Fibroblast of lung (primary cell): ENCODE measurements at places on chromosomes 16 and 17.

DNA sequence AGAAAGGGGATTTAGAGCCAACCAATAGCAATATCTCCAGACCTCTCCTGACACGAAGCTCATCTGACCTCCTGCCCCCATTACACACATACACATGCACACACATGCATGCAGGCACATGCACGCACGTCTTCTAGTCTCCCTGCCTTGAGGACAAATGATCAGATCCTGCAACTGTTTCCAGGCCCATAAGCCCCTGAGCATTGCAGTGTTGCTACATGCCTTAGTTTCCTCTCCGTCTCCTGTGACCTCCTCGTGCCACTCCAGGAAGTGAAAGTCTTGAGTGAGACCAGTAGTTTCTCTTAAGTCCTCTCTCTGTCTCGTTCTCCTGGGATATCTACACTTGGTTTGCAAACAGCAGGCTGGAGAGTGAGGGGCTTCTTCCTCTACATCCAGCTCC lies 8.2 kb downstream of the CIITA start:
- DNase-seq: no peak

DNA sequence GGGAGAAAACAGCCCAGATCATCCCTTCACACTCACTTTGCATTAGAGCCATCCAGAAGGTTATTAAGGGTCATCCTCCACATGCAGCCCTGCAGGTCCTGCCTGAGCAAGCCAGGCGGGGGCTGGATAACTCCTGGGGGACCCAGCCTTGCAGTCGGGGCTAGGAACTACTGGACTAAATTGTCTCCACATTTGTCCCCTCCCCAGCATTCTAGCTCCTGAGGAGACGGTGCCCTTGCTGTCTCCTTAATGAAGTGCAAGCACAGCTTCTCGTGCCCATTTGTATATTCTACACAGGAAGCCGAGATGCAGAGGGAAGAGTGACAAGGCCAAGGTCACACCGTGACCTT lies 185.2 kb downstream of the C16orf95 start:
- no peak for DNase-seq

GRCh38 chr17:57920916-57921703 lies 34.1 kb downstream of the CUEDC1 start:
- DNase-seq: peak; percentile 60

GRCh38 chr17:81054308-81054707 lies 19.4 kb downstream of the BAIAP2 start:
- DNase-seq: no peak

DNA sequence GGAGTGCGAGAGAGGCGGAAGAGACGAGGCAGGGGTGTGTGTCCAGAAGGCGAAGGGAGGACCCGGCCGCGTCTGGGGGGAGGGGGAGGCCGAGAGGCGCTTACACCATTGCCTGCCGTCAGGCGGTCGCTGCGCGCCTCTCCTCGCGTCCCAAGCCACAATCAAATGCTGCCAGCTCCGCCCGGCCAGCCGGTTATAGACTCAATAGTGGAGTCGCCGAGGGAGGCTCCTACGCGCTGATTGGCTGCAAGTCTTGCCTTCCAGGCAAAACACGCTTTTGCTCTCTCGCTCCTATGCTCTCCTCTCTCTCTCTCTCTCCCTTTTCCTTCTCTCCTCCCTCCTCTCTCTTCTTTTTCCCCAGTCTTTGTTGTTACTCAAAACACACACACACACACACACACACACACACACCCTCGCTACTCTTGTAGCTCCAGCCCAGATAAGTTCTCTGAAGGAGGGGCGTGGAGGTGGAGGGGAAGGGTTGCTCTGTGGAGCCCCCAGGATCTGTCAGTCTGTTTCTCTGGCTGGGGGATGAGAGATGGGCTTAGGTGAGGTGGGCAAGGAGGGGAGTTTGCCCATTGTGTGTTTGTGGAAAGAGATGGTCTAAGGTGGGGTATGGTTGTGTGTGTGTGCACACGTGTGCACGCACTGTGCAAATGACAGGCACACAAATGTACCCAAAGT lies at the start of gene DLX3:
Gene DLX3 (minus strand): TSS at position 170 of the 684 bp plus-strand sequence. CDS start 226 bp downstream, outside the sequence.
- DNase-seq: peak; percentile 68

- DNase-seq: no peak
Measured at GRCh38 chr17:45001310-45001709, 33.2 kb upstream of the C1QL1 start.

DNA sequence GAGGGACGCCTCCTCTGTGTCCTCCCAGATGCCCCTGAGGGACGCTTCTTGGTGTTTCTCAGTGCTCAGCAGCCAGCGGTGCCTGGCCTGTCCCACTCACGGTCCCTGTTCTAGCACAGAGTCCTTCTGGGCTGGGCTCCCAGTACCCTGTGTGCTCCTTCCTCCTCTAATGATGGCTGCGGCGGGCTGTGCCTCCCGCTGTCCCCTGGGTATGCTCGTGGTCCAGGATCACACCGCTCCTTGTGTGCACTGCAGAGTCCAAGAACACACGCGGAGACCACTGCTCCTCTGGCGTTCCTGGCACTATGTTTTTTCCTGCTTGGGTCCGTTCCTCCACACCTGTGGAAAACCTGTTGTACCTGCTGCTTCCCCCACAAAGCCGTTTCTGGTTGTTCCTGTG lies 15.1 kb upstream of the IRF8 start:
- DNase-seq: no peak

DNA sequence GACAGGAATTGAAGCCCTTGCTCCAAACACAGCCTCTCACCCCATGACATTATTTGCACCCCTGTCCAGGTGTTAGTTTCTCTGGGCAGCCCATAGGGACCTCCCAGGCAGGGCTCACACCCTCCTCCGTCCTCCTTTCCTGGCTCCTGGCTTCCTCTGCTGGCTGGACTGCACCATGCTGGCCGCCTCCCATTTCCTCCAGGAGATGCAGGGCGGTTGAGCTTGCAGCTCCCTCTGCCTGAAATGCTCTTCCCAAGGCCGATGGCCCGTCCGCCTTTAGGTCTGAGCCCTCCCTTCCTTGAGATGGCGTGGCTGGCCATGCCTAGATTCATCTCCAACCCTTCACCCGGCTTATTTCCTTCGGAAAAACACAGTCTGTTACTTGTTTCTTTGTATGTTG lies 334.8 kb downstream of the SNX29 start:
- DNase-seq: no peak
